ENCODE measurements at places on chromosomes 4 and X.

GRCh38 chrX:17442898-17443297 is 67.9 kb downstream of the NHS start:
- DNase-seq = no peak

DNA sequence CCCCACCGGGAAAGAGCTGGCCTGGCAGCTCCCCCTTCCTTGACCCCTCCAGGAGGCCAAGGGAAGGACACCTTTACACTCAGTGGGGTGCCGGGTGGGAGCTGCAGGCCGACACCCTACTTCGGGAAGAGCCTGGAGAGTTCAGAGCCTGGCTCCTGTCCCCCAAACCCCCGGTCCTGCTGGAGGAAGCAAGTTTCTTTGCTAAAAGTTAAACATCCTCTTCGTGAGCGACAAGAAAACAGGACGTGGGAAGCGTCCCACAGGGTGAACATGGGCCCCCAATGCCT is 2.4 kb upstream of the FTSJ1 start:
- DNase-seq = no peak

DNA sequence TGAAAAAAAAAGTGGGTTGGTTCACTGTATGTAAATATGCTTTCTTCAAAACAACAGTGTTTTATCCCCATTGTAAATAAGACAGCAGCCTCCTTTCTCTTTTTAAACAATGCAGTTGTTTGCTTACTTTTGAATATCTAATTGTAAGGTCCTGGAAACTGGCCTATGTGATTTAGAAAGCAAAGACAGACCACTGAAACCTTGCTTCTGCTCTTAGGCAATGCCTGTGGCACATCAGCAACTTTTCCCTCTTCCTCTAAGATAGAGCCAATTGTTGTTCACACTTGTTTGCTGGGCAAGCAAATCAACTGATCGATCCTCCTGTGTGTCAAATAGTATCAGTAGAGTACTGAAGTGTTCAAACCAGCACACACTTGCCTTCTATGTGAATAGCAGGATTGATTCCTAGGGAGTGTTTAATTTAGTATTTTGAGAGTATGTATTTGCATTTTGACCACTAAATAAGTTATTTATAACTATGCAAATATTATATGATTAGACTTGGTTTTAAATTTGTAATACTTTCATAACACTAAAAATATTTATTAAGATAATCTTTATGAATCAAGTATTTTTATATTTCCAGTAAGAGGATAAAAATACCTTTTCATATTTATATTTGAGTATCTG is 55.4 kb upstream of the GRPR start:
- DNase-seq = no peak

DNA sequence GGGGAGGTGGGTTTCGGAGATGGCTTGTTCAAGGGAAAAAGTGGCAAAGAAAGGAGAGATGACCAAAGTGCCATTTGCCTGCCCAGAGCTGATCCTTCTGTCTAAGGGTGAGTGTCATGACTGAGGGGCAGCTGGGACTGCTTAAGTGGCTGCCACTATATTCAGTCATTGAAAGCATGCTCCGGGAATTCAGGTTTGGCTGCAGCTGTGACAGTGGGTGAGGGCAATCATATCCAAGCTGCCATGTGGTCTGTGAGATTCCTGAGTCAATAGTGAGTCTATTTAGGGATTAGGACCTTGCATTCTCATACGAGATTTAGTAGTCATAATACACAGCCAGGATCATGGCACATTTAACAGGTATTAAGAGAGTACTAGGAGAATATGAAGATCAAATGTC is 138.8 kb upstream of the BANK1 start:
- DNase-seq = no peak

DNA sequence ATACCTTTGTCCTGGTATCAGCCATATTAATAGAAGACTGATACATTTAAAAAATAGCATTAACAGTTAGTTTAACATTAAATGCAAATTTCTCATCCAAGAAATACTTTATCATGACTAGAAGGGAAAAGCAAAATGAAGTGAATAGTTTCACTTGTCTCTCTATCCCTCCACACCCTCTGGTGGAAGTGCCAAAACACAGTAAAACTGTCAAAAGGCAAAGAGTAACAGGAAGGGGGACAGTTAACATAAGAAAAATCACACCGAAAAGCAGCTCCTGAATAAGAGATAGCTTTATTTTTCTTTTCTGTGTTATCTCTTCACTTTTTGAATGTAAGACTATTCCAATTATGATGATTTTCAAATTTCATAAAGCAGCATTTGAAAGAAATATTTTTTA is 187.2 kb downstream of the FBXW7 start:
- DNase-seq = no peak

- DNase-seq = no peak
These were observed 32.4 kb upstream of the SLAIN2 start for GRCh38 chr4:48308901-48309300.

DNA sequence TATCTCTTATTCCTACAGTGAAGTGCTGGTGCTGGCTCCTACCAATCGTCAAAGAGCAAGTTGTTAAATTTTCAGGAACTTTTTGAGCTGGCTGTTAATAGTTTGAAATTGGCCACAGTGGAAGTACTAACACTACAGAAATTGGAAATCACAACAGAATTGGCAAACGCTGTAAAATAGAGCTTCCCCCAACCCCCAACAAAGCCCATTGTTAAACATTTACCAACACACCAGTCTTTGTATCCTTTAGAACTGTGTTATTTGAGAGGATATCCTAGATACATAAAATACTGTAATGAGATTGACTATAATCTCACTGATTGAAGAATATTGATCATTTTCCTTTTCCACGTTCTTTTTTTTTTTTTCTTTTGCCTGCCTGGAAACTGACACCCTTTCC is 37.4 kb downstream of the FAM241A start:
- no peak for DNase-seq

DNA sequence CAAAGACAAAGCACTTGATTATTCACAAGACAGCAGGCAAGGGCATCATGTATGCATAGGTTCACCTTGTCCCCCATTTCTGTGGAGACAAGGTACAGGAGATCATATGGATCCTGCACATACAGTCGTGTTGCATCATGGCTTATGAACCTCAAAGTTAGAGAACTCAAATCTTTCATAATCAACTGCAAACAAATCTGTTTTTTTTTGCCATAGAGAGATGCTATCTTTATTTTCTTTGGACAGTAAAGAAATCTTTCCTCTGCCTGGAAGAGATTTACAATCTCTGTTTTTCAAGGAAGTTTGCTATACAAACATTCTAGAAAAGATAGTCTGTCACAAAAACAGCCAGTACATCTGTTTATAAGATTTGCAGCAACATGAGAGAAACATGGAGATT is 578.8 kb downstream of the ANKRD50 start:
- DNase-seq = no peak

- no peak for DNase-seq
These were observed 47.4 kb downstream of the CCSER1 start for GRCh38 chr4:90174621-90175023.

GRCh38 chr4:84238247-84239090 is 260.6 kb downstream of the NKX6-1 start:
- no peak for DNase-seq

GRCh38 chr4:174352061-174352819 is 68.5 kb downstream of the CEP44 start:
- DNase-seq = no peak

DNA sequence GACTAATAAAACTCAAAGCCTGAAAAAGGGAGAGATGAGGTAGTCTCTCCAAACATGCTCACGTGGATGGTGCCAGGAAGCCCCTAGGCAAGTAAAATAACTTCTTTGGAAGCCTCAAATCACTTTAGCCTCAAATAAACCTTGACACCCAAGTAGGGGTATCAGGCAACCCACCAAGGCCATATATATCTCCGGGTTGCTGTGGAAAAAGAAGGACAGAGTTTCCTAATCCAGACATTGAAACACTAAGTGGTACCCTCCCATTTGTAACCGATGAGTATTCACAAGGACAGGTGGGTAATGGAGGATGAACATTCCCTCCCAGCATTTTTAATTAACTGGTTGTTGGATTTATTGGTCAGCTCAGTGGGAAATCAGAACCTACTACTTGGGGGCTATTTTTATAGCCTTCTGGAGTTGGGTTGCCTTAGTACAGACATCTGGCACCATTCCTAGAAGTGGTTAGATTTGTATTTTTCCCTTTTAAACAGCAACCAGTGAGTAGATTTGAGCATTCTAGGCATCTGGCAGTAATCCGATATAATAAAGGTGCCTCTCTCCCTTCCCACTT is 87.7 kb downstream of the GPC3 start:
- DNase-seq = no peak

DNA sequence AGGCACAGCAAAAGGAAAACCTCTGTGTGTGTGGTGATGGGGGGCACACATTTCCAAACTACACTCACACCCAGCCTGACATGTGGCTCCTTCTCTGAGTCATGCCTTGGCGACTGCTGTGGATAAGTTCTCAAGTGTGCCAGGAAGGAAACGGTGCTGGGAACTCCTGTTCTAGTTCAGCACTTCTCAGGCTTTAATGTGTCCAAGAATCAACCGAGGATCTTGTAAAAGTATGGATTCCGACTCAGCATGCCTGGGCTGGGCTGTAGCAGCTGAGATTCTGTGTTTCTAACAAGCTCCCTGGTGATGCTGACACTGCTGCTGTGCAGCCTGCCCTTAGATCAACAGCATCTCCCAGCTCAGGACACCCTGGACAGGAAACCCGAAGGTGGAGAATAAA is 20.2 kb downstream of the CLNK start:
- no peak for DNase-seq

- no peak for DNase-seq
These were observed 200.7 kb downstream of the CRLF2 start for GRCh38 chrX:1011691-1012283.

- no peak for DNase-seq
These were observed 194.6 kb upstream of the RBPJ start for GRCh38 chr4:26126143-26126718.

GRCh38 chrX:115650916-115651315 is 89.9 kb downstream of the PLS3 start:
- DNase-seq = peak; percentile 48

DNA sequence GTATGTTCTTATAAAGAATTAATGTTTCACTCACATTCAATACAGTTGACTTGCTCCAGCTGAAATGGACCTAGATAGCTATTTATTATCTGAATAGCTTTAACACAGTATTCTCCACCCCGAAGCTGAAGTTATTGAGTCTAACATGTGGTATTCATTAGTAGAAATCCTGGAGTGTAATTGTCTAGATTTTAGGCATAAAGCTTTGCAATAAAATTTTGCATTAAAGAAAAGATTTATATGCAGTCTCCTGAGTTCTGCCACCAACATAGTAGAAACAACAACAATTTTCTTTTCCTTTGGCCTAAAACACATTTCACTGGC is 90.2 kb upstream of the DCLK2 start:
- no peak for DNase-seq

DNA sequence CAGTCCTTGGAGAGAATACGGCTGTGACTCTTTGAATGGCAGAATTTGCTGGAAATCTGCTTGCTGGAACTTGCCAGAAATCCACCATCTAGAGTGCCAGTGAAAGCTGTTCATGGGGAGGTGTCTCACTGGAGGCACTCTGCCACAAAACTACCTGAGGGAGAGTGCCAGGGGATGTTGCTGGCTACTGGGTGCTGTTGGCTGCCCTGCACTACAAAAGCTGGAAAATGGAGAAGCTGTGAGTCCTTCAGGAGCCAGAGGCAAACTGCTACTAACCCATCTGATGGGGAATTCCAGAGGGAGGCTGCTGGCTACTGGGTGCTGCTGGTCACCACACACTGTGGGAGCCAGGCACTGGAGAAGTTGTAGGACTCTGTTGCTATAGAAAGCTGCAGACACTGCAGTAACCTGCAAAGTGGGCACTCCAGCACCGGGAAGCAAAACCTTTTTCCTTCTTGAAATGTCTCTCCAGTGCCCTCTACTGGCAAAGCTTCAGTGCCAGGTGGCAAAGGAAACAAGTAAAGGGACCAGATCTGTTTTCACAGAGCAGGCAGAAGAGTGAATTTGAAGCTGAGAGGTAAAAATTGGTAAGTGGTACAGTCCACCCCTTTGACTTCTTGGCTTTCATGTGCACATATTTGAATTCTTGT is 47.8 kb upstream of the HSD17B10 start:
- peak; percentile 0 for DNase-seq

DNA sequence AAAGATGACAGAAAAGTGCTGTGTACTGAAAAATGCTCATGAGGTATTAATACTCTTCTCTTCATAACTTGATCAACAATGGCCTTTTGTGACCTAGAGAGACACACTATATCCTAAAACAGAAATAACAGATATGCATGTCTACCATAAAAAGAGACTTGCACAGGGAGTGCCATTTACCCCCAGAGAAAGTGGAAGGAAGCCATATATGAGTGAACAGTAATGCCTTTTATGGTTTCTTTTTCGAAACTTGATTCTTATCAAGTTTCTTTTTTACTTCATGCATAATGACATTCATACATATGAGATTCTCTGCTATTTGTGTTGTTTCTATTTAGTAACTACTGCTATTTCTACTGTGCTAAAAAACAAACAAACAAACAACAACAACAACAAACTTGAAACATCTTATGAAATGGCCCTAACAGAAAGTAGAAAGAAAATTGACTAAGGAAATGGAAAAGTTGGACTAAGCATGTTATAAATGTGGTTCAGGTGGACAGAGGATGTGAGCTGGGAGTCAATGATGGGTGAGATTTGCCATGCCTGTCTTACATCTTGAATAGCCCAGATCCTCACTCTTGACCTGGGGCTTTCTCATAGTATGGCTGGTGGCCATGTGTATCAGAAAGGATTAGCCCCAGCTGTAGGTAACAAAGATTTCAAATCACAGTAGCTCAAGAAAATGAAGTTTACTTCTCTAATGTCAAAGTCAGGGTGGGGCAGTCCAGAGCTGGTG is 43.8 kb downstream of the GEMIN8 start:
- DNase-seq = no peak

- no peak for DNase-seq
These were observed 21.6 kb downstream of the FABP2 start for GRCh38 chr4:119300101-119300978.

GRCh38 chrX:100296183-100296753 is 113.8 kb downstream of the PCDH19 start:
- no peak for DNase-seq

DNA sequence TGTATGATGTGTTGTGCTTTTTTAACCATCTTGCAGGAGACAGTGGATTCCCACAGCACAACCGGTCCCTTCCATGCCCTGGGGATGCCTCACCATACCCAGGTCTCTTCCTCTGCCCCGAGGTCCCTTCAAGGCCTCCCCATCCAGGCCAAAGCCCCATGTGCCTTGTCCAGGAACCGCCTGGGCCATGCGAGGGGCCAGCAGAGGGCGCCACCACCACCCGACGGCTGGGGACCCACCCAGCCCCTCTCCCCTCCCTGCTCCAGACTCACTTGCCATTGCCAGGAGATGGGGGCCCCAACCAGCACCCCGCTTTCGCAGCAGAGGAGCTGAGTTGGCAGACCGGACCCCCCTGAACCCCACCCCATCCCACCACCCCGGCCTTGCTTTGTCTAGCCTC is 485.5 kb downstream of the TRAM1L1 start:
- no peak for DNase-seq

- no peak for DNase-seq
These were observed 287.4 kb downstream of the TECRL start for GRCh38 chr4:64121803-64122202.

DNA sequence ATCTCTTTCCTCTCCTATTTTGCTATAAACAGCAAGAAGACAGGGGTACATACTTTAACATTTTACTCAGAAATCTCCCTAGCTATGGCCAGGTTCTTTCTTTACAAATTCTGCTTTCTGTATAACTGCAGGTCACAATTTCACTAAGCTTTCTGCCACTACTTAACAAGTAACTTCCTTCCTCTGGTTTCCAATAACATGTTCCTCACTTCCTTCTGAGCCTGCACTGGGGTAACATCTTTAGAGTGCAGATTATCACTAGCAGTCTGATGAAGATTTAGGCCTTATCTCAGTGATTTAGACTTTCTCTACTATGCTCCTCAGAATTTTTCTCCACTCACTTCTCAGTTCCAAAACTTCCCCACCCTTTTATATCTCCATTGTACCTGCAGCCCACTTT is 1930.5 kb upstream of the AGA start:
- DNase-seq = no peak
